NCI-H187 treated with DMSO at 0.1 percent for 48 hours (cell line): ENCODE measurements at places on chromosomes 11 and 22.

DNA sequence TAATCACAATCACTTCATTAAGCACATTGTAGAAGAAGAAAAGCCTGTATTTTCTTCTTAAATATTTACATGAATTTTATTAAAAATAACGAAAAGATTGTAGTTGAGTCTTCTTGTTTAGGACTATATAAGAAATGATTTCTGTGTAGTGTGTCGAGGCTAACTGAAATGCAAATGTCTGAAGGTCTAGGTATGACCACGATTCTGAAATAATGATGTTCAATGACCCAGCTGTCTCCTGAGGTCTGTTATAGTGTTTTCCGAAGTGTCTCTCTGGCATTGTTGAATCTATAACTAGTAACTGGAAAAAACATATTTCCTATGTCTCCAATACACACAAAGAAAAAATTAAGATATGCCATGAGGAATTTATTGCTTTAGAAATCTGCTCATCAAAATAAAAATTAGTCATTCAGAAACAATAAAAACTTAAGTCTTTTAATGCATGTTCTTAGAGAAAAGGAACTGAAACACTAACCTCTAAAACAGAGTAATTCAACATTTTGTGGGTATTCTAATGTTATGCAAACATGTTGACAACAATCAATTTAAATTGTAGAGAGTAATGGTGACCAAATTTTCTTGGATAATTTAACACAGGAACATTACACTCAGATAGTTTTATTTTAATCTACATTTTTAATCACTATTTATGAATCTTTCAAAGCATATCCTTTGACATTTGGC is 55.0 kb downstream of the CASP12 start:
- DNase-seq: no peak

DNA sequence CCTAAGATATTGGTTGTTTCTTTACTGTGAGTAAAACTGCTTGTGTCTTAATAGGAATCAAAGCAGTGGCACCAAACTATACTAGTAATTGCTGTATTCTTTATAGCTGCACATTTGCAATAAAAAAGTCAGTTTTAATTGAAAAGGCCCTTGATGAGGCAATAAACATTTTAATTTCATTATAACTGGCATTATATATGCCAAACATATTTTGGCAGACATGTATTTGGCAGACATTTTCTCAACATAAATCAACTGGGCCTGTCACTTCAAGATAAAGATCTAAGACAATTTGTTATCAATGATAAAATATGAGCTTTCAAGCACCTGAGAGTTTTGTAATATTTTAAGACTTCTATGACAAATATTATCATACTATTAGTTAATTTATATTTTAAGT is 245.7 kb downstream of the SBF2 start:
- DNase-seq: no peak

GRCh38 chr11:30919389-30920152 is 333.4 kb upstream of the MPPED2 start:
- DNase-seq: no peak

GRCh38 chr11:63866211-63866610 is 27.3 kb downstream of the MARK2 start:
- no peak for DNase-seq

- DNase-seq: no peak
Measured at GRCh38 chr11:35173011-35173511, 34.1 kb downstream of the CD44 start.

DNA sequence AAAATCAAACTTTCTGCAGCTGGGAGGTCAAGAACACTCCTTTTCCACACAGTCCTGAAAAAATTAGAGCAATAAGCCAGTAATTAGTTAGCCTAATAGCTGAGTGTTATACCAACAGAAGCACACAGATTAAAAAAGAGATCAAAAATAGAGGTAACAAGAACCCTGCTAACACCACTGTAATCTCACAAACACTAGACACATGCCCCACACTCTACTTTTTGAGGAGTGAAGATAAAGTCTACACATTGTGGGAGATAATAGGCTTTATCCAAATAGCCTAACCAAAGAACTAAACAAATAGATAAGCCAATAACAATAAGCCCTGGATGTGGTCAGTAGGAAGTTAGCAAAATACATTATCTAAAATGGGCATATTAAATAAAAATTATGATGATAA is 372.7 kb upstream of the ANO5 start:
- no peak for DNase-seq

GRCh38 chr11:132185726-132186592 is 815.5 kb downstream of the NTM start:
- no peak for DNase-seq

DNA sequence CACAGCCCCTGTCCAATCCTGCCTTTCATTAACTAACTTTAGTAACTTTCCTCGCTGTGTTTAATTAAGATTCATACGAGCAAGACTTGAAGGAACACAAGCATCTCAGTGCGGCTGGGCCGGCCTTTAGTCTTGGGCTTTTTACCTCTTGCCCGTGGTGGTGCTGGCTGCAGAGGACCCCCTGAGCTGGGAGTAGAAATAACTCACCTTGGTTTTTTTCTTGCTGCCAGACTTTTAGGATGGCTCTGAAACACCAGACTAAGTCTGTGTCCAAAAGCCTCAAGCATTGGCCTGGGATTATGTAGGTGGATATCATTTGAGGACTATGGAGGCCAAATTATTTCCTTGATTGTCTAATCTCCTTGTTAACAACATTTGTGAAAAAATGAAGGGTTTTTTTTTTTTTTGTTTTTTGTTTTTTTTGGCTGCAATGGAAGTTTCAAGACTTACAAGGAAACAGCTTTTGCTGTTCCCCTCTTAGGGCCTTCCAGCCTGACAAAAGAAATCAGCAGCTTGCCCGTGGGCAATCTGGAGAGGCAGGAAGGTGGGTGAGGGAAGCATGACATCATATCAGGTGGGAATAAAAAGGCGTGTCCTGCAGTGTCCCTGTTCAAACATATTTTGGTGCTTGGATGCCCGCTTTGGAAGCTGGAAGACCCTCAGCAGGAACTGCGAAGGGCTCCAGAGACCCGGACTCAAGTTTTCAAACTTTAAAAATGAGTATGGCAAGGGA is 44.0 kb downstream of the SMIM38 start:
- no peak for DNase-seq

- no peak for DNase-seq
Measured at GRCh38 chr11:124776865-124777645, 15.0 kb upstream of the ESAM start.

DNA sequence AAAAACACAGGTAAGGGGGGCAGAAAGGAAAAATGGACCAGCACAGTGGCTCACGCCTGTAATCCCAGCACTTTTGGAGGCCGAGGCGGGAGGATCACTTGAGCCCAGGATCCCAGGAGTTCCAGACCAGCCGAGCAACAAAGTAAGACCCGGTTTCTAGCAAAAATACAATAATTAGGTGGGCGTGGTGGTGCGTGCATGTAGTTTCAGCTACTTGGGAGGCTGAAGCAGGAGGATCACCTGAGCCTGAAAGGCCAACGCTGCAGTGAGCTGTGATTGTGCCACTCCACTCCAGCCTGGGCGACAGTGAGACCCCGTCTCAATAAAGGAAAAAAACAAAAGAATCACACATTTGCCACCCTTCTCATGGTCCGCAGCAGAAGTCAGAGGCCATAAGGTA is 519.4 kb downstream of the BRD1 start:
- DNase-seq: no peak

DNA sequence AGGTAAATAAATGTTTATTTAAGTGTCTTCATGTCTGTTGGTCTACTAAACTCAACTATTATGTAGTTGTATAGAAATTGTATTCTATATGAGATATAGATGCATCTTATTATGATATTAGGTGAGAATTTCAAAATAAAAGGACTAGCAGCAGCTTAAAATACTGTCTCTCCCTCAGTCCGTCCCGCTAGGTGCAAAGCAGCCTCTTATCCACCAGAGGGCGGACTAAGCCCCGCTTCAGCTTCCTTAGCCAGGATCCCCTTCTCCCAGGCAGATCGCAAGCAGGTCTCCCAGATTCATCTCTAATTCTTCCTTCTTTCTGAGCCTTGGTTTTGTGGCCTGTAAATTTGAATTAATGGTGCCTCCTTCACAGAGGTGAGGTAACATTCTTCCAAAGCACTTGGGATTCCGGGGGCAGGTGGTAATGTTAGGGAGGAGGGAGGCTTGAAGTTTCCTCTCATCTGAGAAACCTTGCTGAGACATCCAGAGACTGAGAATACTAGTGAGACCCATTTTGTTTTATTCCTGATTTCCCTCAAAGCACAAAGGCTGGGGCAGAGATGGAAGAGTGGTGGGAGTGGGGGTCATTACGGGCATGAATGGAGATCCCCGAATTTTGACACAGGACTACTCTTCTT is 13.5 kb upstream of the INSC start:
- DNase-seq: peak; percentile 11

DNA sequence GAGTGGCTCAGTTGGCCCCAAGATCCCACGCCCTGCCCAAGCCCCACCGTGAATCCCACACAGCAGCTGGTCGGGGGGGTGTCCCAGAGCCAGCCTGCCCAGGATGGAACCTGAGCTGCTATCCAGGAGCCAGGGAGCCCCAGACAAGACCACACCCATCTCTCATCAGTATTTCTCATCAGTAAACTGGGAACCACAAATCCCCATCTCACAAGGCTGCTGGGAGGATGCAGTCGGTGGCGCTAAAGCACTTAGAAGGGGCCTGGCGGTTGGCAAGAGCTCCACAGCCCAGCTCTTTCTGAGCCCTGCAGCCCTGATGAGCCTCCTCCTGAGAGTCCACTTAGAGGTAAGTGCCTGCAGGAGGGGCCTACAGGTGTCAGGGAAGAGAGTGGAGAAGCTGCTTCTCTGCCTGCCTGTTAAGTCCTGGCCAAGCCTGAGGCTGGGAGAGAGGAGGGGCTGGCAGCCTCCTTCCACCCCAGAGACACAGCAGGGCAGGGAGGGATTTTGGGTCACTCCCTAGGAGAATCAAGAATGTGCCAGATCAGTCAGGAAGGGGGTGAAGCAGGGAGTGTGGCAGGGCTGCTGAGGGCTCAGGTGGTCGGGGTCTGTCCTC is 6.1 kb downstream of the FADS3 start:
- peak; percentile 77 for DNase-seq

DNA sequence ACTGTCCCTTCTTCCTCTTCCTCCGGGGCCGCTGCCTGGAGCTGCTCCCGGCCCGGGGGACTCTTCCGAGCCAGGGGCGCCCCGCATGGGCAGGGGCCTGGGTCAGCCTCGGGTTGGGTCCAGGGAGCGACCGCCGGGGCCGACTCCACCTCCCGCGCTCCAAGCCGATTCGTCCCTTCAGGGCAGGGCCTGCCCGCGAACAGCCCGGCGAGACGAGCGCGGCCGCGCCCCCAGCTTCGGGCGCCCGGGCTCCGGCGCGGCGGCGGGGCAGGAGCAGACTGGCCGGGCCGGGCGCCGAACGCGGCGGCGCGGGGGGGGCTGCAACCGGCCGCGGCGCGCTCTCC is at the start of gene LARGE1:
TSS of gene LARGE1 (minus strand) at position 280 of the 344 bp plus-strand sequence.
- no peak for DNase-seq

GRCh38 chr11:123546515-123546914 is 107.9 kb downstream of the SCN3B start:
- no peak for DNase-seq

GRCh38 chr11:10359171-10359570 is 54.3 kb downstream of the ADM start:
- no peak for DNase-seq

DNA sequence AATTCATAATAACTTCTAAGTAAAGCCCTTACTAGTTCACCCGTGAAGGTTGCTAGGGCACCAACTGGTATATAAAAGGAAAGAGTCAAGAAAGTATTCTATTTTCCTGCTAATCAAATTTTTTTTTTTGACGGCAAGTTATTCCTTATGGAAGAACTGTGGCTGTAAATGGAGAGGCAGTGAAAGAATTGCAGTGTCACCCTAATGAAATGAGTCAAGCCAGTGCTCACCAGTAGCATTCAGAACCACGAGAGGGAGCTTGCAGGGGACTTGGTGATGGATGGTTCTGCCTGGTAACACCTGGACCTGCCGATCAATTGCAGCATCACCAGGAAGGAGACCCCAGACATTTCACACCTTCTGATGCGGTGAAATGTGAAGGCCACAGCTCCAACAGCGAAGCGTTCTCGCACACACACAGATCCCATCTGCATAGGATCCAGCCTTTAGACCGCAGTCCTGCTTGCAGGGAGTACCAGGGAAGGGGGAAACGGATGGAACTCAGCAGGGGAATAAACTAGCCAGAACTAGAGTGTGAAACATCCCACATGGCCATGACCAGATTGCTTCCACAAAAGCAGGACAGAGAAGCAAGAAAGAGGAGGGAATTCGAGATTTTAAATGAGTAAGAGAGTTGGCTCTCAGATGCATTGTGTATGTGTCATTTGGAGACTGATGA is 326.2 kb downstream of the TBC1D22A start:
- no peak for DNase-seq

DNA sequence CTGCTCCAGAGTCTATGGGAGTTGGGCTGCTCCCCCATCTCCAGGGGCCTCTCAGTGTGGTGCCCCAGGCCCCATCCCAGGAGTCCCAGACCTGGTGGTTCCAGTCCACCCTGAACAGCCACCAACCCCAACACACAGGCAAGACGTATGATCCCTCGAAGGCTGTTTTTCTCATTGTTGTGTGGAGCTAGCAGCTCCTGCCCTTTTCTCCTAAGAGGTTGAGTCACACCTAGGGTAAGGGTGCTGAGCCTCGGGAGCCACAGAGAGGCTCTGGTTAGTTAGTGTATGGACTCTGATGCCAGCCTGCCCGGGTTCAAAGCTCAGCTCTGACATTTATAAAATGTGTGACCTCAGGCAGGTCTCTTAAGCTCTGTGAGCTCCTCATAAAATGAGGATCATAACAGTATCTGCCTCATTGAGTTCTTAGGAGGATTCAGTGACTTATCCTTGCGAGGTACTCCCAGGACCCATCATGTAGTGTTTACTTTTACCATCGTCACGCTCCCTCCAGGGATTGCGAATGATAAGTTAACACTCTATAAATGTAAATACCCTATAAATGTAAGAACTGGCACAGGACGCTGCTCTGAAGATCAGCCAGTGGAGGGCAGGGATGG is 47.2 kb downstream of the FBLN1 start:
- DNase-seq: no peak
